NCI-H774 (cell line): ENCODE measurements at places on chromosomes 5 and 9.

DNA sequence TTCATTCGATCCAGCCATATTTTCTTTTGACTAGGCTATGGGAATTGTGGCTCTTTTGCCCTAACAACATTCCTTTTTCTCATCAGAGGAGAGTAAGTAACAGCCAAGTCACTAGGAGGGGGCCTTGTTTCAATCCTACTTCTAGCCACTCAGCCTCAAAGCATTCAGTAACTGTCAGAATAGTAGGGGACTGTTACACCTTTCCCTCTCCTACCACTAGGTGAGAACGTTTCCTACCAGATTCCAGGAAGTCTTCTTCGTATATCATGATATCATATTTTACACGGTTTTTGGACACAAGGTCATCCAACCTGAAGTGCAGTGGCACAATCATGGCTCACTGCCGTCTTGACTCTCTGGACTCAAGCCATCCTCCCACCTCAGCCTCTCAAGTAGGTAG lies 171.3 kb upstream of the CDH12 start:
- no peak for DNase-seq

- no peak for DNase-seq
These were observed 105.2 kb upstream of the RAD23B start for GRCh38 chr9:107177857-107178256.

DNA sequence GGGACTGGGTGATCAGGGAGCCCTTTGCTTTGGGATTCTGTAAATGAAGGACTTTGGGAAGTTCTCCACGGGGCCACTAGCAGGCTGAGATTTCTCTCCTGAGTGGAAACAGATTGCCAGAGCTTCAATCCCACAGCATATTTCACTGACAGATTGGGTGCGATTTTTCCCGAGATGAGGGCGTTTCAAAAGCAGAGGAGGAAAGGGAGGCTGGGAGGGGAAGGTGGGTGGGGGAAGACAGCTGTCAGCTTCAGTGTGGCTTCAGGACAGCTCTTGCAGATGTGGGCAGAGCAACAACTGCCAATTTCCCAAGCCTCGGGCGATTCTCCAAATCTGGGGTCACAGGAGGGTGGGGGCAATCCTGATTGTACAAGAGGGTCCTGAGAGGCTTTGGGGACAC lies 258.5 kb upstream of the ADRA1B start:
- DNase-seq, result no peak

- no peak for DNase-seq
These were observed 325.6 kb downstream of the PRELID2 start for GRCh38 chr5:145509336-145510136.

DNA sequence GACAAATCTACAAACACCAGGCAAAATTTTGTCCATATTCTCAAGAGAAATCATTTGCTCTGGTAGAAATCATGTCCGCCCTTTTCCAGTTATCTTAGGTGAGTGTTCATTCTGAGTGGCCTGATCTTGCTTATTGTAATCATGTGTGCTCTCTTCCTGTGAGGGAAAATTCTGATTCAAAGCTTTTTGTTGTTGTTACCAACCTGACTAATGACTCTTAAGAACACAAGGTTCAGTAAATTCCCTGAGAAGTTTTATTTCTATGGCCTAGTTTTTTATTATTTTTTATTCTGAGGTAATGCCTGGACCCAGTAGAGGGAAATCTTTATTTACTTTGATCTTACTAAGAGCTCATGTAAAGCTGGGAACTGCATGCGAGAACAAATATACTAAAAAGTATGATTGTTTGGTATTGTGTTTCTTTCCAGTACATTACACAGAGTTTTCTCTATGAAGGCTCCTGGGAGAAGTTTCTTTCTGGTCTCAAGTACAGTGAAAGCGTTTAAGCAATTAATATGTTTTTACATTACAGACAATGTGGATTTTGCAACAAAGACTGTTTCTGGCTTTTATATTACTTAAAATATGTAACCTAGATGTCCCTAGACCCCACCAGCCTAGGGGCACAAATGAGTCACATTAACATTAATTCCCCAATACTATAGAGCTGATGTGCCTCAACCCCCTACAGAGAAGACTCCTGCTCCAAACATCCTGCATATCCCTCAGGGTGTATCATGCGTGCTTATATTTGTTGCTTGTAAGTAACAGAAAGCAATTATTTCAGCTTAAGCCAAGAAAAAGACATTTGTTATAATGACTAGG lies 138.1 kb downstream of the TMEM167A start:
- DNase-seq, result no peak

DNA sequence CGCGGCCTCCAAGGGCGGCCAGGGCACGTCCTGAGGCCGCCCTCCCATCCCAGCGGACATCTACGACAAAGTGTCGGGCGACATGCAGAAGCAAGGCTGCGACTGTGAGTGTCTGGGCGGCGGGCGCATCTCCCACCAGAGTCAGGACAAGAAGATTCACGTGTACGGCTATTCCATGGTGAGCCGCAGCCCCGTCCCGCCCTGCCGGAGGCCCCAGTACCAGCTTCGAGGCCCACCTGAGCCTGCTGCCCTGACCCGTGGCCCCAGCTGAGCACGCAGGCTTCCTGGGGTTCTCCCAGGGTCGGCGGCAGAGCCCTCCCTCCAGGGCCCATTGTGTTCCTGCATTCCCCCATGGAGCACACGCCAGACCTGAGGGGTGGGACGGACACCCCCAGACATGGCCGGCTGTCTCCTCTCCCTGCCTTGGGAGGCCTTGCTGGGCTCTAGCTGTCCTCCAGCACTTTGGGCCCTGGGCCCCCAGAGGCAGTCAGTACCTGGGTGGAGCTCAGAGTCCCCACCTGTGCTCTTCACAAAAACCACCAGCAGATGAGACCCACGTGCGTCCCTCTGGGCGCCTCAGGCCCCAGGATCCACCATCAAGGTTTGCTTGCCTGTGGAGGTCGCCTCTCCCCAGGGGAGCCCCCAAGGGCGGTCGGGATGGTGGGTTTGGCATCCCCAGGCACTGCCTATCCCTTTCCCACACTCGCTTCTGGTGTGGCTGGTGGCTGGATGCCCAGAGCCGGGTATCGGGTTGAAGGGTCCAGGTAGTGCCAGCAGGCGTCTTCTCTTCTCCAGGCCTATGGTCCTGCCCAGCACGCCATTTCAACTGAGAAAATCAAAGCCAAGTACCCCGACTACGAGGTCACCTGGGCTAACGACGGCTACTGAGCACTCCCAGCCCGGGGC lies 1.0 kb downstream of the PHPT1 start:
- no peak for DNase-seq

GRCh38 chr5:10162468-10162867 lies 87.2 kb downstream of the ATPSCKMT start:
- no peak for DNase-seq

- no peak for DNase-seq
These were observed 128.4 kb downstream of the SEC61B start for GRCh38 chr9:99350461-99350860.

GRCh38 chr9:99954819-99955218 lies 48.4 kb downstream of the STX17 start:
- no peak for DNase-seq
